ENCODE measurements at places on chromosomes 2 and 18.

DNA sequence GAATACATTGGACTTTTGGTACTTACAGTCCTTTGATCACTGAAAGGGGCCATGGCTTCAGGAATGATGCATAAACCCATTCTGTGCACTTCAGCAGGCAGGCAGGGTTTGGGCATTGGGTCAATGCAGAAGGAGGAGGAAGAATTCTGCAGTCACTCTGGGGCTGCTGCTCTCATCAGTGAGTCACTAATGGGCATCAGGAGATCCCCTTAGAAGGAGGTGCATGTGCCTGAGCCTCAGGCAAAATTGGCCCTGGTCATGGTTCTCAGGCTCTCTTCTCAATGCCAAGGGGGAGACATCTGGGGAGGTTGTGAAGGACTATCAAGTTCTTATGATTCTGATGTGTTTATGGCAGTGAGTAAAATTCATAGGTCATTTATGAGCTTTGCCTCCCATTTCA, 52.0 kb upstream of the TNP1 start:
- DNase-seq = no peak

- no peak for DNase-seq
These were observed 674.0 kb upstream of the CELF4 start for GRCh38 chr18:38239606-38240005.

GRCh38 chr2:127625572-127625951, 20.4 kb upstream of the GPR17 start:
- DNase-seq = no peak

GRCh38 chr2:129059476-129059875, 740.8 kb upstream of the HS6ST1 start:
- DNase-seq = no peak

DNA sequence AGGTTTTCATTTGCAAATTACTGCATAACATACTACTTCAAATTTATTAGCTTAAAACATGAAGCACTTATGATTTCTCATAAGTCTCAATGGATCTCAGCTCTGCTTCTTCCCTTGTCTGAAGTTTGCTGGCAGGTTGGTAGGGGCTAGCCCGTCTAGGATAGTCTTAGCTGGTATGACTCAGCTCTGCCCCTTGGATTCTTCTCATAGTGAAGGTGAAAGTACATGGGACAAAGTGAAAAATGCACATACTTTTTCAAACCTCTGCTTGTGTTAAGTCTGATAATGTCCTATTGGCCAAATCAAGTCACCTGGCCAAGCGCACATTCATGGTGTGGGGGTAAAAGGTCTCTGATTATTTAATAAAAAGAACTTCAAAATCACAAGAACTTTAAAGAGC, 184.8 kb upstream of the VWC2L start:
- DNase-seq = no peak

DNA sequence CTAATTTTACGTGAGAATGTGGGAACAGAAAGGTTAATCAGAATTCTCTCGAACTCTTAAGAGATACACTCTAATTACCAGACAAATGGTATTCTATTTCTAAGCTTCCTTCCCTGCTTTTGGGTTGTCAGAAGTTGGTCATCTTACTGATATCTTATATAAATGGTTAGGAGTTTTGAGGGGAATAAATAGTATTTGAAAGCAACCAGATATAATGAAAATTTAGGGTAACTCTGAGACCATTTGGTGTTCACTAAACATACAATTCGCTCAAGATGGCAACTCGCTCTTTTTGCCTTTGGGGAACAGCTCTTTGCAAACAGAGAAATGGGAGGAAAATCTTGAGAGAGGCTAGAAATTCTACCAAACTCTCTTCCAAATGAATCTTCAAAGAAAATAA, 250.9 kb downstream of the TCF4 start:
- no peak for DNase-seq
